ENCODE measurements at places on chromosomes 3 and 15.
A peak's percentile ranks its signal among the peaks of the same experiment; 100 is the strongest.

GRCh38 chr3:125684199-125684598 lies 88.9 kb upstream of the OSBPL11 start:
- peak; percentile 15 for DNase-seq

DNA sequence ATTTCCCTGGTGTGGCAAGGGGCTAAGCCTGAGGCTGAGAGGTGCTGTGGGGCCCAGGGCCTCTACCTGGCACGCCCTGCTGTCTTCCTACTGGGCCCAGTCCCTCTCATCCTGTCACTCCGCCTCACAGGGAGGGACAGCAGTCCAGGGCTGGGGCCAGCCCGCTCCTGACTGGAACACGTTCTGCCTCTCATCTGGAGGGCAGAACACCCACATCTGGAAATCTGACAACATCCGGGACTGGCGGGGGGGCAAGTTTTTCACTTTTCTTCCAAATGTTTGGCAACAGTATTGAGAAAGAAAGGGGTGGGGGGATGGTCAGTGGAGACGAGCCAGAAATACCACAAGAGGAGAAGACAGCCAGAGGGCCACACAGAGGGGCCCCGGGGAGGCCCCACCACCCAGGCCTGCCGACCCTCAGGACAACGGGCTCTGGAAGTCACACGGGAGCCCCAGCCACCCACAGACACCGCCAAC lies 1.8 kb upstream of the MYL3 start:
- no peak for DNase-seq

GRCh38 chr3:49034650-49035049 lies 5.5 kb upstream of the IMPDH2 start:
- DNase-seq, result no peak

DNA sequence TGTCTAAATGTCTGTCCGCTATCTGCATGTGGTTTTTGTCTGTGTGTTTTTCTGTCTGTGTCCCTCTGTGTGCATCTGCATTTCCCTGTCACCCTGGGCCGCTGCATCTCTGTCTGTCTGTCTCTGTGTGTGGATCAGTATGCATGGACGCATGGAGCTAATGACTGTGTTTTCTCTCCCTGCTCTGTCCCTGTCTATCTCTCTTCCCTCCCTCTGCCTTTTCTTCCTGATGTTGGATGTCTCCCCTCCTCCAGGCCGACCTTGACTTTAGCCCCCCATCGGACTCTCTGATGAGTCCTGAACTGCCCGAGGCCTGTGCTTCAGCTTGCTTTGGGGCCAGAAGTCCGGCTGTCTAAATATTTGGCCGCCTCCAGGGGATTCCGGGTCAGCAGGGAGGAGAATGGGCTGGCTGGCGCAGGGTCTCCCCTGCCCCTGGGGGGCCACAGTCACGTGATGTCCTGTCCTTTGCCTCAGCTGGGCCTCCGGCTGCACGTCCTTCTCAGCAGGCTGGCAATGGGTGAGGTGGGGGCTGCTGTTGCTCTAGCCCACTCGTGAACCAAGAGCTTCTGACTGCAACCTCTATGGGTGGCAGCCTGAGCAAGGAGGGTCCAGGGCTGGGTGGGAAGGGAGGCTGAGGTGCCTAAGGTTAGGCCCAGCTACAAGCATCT lies 3.7 kb downstream of the SLC38A3 start:
- DNase-seq, result no peak

GRCh38 chr3:178397836-178398235 lies 138.4 kb upstream of the KCNMB2 start:
- no peak for DNase-seq

- no peak for DNase-seq
Measured at GRCh38 chr15:57418635-57419034, 42.3 kb downstream of the CGNL1 start.

GRCh38 chr3:79038057-79038456 lies 729.7 kb downstream of the ROBO1 start:
- DNase-seq, result no peak

- peak; percentile 37 for DNase-seq
Measured at GRCh38 chr3:11643201-11643603, 513 bp downstream of the VGLL4 start.

- DNase-seq, result no peak
Measured at GRCh38 chr3:125403789-125404188, 28.7 kb upstream of the ZNF148 start.

- DNase-seq, result no peak
Measured at GRCh38 chr3:152335273-152335672, 66.5 kb downstream of the MBNL1 start.

DNA sequence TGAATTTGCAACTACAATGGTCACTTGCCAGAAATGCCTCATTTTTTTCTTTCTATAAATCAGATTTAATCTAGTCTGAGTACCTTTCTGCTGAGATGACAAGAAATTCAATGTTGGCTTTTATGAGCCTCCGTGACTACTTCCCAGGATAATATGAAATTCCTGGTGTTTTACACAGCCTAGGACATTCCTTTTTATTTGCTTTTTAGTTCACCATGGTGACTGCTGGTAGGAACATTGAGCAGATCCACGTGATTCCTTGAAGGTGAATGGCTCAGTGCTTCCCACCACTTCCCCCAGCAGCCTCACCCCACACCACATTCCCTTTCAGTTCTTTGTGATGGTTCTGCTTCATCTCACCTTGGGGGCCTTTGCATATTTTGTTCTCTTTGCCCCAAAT lies 4.3 kb upstream of the NPTN start:
- no peak for DNase-seq

DNA sequence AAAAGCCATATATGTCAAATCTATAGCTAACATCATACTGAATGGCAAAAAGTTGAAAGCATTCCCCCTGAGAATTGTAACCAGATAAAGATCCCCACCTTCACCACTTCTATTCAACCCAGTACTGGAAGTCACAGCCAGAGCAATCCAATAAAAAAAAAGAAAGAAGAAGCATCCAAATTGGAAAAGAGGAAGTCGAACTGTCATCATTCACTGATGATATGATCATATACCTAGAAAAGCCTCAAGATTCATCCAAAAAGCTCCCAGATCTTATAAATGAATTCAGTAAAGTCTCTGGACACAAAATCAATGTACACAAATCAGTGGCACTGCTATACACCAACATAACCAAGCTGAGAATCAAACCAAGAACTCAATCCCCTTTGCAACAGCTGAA lies 97.4 kb downstream of the CBLB start:
- no peak for DNase-seq

GRCh38 chr3:43559961-43560360 lies 61.9 kb downstream of the ANO10 start:
- no peak for DNase-seq

- no peak for DNase-seq
Measured at GRCh38 chr3:111870620-111871019, 11.6 kb downstream of the PHLDB2 start.

GRCh38 chr3:126886217-126886616 lies 96.7 kb upstream of the PLXNA1 start:
- DNase-seq, result no peak

- DNase-seq, result no peak
Measured at GRCh38 chr3:31124373-31124772, 229.9 kb upstream of the GADL1 start.

DNA sequence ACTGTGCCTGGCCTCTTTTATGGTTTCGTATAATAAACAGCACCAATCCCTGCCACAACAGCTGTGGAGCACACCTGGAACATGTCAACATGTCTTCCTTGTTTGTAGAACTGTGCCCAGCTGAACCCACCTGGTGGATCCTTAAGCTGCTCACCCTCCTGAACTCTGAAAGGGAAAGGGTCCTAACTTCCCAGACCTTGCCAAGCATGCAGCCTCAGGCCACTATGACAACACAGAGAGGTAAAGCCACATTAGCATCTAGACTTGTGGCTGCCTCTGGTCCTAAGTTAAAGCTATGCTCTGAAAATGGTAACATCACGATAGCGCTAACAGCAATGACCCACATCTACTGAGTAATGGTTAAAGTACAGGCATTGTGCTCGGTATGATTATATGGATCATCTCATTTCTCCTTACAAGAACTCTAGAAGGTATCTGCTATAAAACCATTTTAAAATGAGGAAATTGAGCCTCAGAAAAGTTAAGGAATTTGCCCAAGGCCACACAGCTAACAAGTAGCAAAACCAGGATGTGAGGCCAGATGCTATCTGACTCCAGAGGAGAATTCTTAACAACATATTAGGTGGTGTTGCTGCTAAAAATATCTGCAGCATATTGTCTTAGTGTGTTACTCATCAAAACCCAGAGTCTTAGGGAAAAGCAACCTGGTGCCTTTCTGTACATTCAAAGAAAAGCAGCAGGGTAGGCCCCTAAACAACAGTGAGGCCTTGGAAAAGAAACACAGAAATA lies 23.1 kb upstream of the HERC1 start:
- DNase-seq, result no peak

GRCh38 chr3:111967651-111968274 lies 11.1 kb upstream of the ABHD10 start:
- peak; percentile 79 for DNase-seq

GRCh38 chr3:39138804-39139415 lies 14.5 kb downstream of the CSRNP1 start:
- DNase-seq, result peak; percentile 30

DNA sequence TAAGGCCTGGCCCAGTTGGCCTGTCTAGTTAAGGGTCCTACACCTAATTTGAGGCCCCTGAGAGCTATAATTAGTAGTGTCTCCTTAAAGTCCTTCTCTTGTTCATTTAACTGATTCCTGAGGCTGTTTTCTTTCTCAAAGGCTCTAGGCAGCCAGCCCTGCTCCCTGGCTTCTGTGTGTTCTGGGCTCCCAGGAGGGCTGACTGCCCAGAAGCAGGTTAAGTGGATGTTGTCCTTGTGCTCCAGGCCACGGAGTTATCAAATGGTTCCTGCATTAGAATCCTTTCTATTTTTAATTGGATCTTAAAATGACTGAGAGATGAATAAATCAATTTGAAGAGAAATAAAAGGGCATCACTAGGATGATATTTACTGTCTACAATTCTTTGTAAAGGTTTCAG lies 140.0 kb downstream of the SNRK start:
- DNase-seq, result no peak

- DNase-seq, result no peak
Measured at GRCh38 chr3:33779751-33780150, 18.7 kb upstream of the PDCD6IP start.

GRCh38 chr3:130663092-130663491 lies 83.5 kb downstream of the PIK3R4 start:
- DNase-seq, result no peak

GRCh38 chr15:38271144-38271543 lies 18.5 kb downstream of the SPRED1 start:
- no peak for DNase-seq

DNA sequence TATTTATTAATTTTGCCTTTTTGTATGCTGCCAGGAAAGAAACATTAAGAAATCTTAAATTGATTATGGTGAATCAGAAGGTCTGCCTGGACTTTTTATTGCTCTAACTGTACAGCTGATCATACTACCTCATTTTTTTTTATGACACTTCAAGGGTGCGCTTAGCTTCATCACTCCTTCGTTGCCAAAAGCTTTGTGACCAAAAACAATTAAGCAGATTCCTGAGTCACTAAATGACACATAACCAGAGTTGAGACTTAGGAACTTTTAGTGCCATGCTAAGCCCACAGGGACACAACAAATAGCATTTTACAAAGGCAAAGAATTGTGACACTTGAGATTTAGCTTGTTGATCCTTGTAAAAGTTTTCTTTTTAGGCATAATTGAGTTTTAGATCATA lies 4.9 kb downstream of the ADIPOQ start:
- no peak for DNase-seq

DNA sequence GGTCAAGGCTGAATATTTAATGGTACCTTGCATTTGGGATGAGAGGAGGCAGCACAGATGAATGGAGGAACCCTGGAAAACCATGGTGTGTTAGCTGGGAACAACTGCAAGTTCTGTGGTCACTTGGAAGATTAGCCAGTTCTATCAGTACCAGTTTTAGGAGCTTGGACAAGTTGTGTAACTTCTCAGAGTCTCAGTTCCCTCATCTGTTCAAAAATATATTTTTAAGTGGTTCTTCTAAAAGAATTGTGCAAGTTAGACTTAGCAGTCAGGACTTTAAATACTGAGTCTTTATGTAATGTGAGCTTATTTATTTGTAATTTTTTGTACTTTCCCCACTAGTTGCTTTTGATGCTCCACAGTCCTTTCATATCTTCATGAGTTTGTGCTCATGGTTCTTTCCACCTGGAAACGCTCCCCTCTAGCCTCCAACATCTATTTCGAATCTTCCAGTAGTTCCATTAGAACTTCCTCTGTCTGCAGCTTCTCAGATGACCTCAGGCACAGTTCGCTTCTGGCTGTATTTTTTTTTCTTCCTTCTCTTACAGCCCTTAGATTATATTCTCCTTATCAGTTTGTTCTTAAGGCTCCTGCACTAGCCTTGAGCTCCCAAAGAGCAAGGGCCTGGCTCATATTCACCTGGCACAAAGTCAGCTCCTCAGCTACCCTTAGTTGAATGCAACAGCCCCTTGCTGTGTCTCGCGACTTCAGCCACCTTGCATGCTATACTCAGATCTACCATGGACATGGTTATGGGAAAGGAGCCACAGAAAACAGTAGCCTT lies 27.1 kb downstream of the ITPR1 start:
- DNase-seq, result no peak

DNA sequence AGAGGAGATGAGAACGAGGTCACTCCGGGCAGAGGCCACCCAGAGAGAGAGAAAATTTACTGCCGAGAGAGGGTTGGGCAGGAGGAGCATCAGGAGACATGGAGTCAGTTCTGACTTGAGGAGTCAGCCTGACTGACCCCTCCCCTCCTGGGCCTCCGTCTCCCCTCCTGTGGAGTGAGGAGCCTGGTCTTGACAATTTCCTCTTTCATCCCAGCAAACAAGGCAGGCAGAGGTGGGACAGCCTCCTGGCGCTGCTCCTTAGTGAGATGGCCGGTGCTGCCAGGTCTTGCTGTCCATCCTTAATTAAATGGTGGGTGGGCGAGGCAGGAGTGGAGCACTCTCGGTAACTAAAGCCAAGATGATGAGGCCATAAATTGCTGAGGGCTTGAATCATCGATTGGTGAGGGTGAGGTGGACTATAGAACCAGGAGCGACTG lies 60.6 kb downstream of the CYP11A1 start:
- no peak for DNase-seq

- no peak for DNase-seq
Measured at GRCh38 chr3:176941689-176942088, 255.6 kb downstream of the TBL1XR1 start.

GRCh38 chr3:156764751-156765150 lies 61.4 kb upstream of the LEKR1 start:
- no peak for DNase-seq

- no peak for DNase-seq
Measured at GRCh38 chr3:53032609-53033008, 13.3 kb downstream of the SFMBT1 start.

DNA sequence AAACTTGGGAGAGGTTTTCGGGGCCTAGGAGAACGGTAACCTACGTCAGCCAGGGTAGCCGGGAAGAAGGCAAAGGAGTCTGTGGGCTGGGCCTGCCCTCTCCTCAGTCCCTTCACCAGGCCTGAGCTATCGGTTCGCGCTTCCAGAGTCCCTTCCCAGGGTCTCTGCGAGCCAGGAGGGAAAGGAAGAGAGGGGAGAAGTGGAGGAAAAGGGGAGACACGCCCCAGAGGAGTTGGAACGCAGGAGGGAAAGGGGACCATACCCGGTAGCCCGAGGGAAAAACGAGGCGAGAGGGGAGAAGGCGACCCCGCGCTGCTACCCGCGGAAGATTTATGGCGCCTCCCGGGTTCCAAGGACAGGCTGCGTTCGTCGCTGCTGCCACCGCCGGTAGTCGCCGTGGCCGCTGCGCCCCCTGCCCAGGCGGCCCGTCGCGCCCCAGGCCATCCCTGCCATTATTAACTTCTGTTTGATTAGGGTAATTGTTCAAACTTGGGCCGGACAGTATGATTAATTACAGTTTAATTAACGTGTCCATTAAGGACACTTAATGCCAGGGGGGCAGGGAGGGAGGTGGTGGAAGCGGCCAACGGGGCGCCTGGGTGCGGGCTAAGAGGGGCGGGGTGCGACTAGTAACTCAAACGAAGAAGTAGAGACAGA lies 3.4 kb upstream of the SKOR1 start:
- no peak for DNase-seq

All from DMS79 treated with DMSO at 0.1 percent for 48 hours (cell line).